Stimulated activated effector memory CD8-positive, alpha-beta T cell treated with anti-CD3 and anti-CD28 coated beads, Interleukin-12 subunit alpha, Interleukin-12 subunit beta, amount 100 ng/mL, for 72 hours (primary cell): ENCODE measurements at places on chromosomes 3 and 15.

DNA sequence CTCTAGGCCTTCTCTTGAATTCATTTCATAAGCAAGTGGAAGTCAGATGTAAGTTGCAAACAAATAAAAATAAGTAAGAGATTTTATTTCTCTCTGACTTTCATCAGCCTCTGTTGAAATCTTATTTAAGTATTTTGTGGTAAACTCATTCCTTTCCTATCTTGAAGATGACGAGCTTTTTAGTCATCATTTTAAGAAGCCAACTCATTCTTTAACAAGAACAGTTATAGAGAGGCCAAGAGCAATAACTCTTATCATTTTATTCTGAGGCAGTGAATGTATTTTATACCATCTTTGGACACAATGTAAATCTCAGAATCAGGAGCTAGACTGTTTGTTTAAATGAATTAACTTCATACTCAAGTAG lies 147.5 kb upstream of the MBNL1 start:
- DNase-seq = no peak

- DNase-seq = no peak
Observed at GRCh38 chr15:61227950-61228936, 859 bp downstream of the RORA start.

DNA sequence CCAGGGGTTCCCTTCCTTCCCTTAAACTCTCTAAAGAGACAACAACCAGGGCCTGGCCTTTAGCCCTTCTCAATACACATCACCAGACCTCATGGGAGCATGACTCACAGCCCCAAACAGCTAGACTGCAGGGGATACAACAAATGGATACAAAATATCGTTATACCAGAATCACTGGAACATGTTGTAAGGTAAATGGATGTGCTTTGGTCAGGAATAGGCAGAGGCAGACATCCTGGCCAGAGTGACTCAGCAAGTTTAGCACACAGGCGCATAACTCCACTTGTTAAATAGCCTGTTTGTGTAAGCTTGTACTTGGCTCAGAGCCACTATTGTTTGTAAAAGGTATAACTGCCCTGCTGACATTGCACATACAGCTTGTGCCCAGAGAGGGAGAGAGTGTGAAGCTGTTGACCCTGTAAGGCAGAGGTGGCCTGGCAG lies 18.3 kb downstream of the TMED3 start:
- DNase-seq = no peak

- no peak for DNase-seq
Observed at GRCh38 chr15:55958349-55958748, 35.1 kb downstream of the NEDD4 start.

DNA sequence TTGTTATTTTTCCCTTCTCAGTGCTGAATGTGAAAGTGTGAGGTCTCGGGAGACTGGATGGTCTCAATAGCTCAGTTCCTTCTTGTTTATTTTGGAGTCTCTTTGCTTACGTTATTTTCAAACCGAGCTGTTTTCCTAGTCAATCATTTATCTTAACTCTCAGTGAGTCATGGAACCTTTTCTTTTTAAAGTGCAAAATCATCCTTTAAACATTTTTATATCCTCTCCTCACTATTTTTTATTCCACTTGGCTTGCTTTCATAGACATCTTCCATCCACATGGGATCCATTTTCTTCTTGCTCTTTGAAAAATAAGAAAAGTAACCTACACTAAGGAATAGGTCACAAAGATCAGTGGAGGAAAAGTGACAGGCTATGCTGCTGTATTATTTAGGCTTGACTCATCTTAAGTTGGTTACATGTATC lies 497.8 kb downstream of the NAALADL2 start:
- no peak for DNase-seq

GRCh38 chr15:92326236-92326635 lies 67.4 kb upstream of the ST8SIA2 start:
- no peak for DNase-seq

DNA sequence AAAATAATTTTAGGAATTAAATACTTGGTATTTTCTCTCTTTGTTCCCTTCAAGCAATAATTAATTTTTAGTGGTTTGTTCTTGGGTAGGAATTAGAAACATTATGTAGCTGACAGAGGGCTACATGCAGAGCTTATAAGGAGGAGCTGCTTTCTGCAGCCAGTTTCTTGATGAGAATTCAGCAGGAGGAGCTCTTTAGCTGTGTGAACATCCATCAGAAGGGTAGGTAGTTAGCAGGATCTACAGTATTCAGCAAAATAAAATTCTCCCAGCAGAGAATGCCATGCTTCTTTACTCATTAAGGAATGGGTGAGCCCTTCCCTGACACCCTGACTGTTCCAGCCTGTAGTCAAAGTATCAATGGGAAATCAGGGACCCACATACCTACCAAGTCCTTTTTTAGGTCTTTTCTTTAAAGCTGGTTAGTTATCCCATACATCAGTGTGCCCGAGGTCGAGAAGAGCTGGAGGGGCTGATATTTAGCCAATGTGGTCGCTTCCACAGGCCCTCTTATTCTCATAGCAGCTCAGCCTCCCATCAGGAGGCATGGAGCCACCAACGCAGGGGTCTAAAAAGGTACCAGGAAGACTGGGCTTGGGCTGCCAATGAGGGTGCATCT lies 54.0 kb downstream of the KCNAB1 start:
- no peak for DNase-seq

DNA sequence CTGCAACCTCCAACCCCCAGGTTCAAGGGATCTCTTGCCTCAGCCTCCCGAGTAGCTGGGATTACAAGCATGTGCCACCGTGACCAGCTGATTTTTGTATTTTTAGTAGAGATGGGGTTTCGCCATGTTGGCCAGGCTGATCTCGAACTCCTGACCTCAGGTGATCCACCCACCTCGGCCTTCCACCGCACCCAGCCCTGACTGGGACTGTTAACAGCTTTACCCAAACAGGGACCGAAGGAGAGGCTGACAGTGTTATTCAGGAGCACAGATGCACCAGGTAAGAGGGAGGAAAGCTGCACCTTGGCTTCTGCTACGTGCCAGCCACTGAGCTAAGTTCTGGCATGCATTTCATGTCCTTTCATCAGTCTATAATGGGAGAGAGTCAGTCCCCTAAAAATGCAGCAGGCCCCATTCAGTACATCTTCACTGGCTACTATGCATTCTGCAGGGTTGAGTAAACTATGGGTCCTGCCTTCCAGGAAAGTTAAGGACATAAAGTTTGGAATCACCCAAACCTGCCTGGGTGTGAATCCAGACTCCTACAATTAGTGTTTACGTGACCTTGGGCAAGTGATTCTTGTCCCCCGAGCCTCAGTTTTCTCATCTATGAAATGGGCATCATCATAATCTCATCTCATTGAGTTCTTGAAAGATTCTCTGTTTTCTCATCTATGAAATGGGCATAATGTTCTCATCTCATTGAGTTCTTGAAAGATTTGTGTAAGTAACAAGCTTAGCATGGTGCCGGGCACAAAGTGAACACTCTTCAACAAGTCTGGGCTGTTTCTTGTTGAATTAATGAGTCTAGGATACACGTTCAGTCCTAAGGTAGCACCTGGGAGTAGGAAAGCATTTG lies 82.2 kb downstream of the CPN2 start:
- DNase-seq = no peak

DNA sequence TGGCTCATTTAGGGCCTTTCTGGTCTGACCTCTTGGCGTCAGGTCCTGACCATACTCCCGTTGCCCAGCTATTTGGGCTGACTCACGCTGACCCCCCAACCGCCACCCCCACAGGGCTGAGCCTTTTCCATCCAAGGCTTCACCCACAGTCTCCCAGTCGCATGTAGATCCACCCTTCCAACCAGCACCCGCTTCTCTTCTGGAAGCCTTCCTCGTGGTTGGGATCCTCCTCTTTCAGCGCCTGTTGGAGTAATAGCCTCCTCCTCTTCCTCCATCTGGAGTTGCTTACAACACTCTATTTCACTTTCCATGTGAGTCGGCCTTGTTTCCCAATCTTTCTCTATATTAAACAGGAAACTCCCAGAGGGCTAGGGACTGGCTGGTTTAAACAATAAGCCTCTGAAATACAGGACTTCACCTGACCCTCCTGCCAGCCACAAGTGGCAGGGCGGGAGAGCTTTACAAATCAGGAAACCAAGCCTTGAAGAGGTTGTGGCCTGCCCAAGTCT lies 2.1 kb upstream of the ALAS1 start:
- no peak for DNase-seq

DNA sequence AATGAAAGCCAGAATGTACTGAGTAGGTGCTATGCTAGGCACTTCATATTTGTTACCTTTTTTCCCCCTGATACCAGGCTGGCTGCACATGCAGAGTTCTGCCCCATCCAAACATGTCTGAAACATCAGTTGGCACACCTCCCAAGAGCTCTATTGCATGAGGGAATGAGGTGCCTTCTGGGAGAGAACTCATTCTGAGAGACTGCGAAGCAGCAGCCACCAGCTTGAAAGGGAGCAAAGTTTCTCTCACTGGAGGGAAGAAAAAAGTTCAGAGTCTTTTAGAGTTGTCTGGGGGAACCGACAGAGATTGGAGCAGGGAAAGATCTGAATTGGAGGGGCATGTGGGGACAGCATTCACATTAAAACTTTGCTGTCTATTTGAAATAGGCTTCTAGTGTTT lies 84.1 kb downstream of the AGBL1 start:
- no peak for DNase-seq

- no peak for DNase-seq
Observed at GRCh38 chr15:83053151-83053550, 13.9 kb downstream of the BTBD1 start.

DNA sequence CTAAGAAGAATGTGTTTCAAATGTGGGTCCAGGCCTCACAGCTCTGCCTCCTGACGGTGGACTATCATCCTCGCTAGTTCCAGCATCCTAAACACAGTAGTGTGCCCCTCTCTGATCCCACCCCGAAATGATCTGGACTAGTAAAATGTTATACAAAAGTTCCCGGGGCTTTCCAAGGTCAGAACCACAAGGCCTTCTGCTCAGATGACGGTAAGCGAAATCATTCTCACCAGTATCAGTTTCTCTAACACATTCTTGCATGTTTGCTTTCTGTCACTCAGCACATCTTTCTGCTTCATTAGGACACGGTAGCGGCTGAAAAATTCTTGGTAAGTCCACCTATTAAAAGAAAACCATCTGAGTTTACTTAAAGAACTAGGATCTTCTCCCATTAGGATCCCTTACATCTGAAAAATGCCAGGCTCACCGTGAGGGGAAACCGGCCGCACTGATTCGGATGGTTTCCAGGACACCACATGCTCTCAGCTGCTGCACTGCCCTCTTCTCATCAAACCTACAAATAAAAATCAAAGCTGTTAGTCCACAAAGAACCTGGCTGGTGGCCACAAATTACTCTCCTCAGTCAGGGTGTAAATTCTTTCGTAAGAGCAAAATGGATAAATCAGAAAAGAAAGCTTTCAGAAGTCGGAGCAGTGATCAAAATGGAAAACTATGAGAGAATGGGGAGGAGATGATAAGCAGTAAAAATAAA lies 83.9 kb upstream of the MYO5C start:
- peak; percentile 73 for DNase-seq

DNA sequence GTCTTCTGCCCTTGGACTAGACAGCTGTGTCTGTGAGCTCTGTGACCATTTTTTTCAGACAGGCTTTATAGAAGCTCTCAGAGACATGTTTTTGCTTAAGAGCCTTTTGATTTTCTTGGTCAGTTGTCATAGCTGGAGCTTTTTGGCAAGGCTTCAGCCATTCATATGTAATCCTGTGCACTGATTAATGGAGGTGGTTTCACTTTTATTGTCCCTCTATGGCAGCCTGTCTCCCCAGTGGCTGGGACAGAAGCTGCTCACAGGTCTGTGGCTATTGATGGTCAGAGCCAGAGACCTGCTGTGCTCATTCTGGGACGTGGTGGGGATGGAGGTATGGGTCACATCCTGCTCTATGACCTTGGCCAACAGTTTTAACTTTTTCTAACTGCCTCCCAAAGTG lies 226.6 kb upstream of the LRRFIP2 start:
- DNase-seq = no peak

DNA sequence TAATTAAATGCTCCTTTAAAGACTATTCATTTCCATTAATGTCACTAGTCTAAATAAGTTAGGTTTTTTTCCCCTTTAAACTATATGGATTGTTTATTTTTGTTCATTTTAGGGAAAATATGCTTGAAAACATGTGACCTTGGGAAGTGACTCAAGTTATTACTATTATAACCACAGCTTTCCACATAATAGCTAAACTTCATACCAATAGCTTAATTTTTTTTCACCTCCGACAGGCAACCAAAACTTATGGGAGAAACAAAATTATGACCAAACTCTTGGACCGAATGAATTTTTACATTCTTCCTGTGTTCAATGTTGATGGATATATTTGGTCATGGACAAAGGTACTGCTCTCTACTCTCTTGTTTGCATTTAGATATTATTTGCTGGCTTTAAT lies 16.2 kb downstream of the CPA3 start:
- no peak for DNase-seq

GRCh38 chr15:80549191-80549590 lies 145.0 kb downstream of the ARNT2 start:
- DNase-seq = no peak

GRCh38 chr3:191320316-191320715 lies 8.9 kb upstream of the CCDC50 start:
- DNase-seq = no peak

GRCh38 chr3:38343797-38344594 lies 2.6 kb upstream of the XYLB start:
- no peak for DNase-seq

GRCh38 chr15:41028853-41029252 lies 75.6 kb downstream of the CHAC1 start:
- DNase-seq = no peak

GRCh38 chr3:9525078-9525477 lies 28.5 kb downstream of the LHFPL4 start:
- no peak for DNase-seq

GRCh38 chr3:8713901-8714759 lies 19.5 kb upstream of the CAV3 start:
- DNase-seq = no peak

- DNase-seq = no peak
Observed at GRCh38 chr3:58657036-58657520, 9.5 kb downstream of the FAM3D start.

- peak; percentile 71 for DNase-seq
Observed at GRCh38 chr3:12662593-12663400, 1.1 kb downstream of the RAF1 start.

GRCh38 chr3:71129611-71130431 lies 453.7 kb downstream of the FOXP1 start:
- DNase-seq = no peak

GRCh38 chr3:49619649-49620048 lies 54.5 kb upstream of the APEH start:
- no peak for DNase-seq

DNA sequence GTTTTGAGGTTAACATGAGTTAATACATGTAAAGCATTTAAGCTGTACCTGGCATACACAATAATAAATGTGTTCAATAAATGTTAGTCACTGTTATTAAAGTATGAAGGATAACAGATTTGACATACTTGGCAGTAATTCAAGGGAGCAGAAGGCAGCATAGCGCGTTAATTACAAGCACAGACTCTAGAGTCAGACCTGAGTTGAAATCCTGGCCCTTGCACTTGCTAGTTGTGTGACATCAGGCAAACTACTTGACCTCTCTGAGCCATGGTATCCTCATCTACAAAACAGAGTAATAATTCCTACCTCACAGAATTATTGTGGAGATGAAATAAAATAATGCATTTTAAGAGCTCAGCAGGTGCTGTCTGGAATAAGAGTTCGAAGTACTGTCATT lies 5.4 kb downstream of the IFT122 start:
- no peak for DNase-seq
